Tibial artery (tissue), 4 donors: ENCODE measurements at places on chromosomes 5 and 9.

DNA sequence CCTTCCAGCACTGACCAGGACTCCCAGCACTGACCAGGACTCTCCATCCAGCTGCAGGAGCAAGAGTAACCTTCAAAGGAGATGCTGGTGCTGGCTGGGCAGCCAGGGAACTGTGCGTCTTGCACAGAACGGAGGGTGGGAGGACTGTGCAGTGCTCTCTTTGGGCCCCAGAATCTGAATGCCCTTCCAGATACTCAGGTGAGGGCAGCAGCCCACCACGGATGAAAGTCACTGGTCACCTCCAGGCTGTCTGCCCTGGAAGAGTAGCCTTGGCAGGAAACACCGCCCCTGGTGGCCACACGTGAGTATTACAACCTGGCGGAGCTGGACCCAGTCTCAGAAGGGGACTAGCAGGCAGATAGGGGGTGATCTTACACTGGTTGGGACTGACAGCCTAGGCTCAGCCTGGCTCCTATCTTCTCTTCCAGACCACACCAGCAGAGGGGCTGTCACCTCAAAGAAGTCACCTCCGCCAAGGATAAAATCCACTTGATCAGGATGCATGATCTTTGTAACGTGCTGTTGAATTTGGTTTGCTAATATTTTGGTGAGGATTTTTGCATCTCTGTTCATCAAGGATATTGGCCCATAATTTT, 4.8 kb upstream of the SARDH start:
- DNase-seq: peak; percentile 64

GRCh38 chr5:36751886-36752285, 124.7 kb upstream of the NIPBL start:
- no peak for DNase-seq

GRCh38 chr5:96868603-96869371, 7.5 kb upstream of the ERAP2 start:
- no peak for DNase-seq

GRCh38 chr5:112921026-112921832, 798 bp downstream of the REEP5 start:
- peak; percentile 59 for DNase-seq

DNA sequence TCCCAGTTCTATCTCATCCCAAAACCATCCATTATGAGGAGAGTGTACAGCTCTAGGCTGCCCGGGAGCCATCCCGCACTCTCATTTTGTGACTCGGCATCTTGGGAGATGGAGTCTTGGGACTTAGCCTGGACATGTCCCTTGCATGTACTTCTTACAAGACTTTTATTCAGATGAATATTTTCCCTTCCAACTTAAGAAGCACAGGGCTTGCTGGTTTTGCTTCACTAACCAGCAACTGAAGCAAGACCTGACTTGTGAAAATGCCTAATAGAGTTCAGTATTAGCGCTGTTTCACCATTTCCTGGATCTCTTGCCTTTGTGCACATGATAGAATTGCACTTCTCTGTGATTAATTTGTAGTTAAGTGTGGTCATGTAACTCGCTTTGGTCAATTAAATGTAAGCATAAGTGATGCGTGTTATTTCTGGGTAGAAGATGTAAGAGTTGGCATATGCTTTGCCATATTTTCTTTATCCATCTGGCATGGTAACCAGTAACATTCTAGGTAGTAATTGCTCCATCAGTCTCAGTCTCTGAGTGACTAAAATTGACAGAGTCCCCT, 55.8 kb downstream of the PDCD1LG2 start:
- no peak for DNase-seq

GRCh38 chr9:137006116-137007003, 10.0 kb upstream of the CLIC3 start:
- DNase-seq: no peak

DNA sequence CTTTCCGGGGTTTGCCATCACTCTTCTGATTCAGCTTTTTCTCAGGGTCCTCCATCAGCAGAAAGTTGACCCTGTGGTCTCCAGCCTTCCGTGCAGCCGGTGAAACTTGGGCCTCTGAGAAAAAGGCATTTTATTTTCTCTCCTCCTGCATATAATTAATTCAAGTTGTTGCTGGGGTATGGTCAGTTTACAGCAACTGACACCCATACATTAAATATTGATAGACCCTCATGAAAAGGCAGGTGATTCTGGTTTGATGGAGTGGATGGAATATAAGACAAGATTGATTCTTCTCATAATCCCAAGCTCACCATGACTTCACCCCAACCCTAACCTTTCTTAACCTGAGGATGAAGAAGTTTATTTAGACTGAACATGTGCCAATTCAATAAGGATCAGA, at the start of gene GRXCR2:
GRXCR2 (minus strand) TSS at position 101 of the 400 bp plus-strand sequence; CDS start at position 55, 46 bp downstream.
- DNase-seq: no peak

GRCh38 chr5:125411071-125411743, 664.8 kb upstream of the ZNF608 start:
- DNase-seq: no peak

DNA sequence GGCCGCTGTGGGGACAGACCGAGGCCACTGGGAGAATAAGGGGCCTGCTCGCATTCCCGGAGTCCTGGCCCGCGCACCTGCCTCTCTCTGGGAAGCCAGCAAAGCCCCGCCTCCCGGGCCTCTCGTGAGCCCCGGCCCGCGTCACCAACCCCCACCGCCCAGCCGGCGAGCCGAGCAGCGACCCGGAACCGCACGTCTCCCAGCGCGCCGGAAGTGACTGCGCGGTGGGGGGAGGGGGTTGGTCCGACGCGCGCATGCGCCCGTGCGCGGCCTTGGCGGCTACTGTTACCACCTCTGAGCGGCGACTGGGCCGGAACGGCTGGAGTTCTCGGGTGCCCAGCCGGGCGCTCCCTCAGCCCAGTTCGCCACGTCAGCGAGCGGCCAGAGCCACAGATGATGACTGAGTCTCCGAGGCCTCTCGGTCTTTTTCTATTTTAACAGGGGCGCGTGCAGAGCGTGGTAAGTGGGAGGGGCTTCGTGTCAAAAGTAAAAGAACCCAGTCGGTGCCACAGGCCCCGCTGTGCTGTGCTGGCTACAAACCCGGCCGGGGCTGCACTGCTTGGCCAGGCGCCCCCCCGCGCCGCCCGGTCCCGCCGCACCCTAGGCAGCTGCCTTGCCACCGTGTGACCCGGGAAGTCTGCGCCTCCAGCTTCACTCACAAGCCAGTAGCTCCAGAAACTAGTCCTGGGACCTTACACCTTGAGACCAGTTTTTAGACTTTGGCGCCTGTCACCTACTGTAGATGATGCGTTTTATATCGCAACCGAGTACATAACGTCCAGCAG, at the start of gene GOLGA1:
GOLGA1 (minus strand) TSS at position 190 of the 785 bp plus-strand sequence. CDS start 2,372 bp downstream, outside the sequence.
- DNase-seq: peak; percentile 93

GRCh38 chr5:157835041-157835440, 23.9 kb downstream of the CLINT1 start:
- no peak for DNase-seq

DNA sequence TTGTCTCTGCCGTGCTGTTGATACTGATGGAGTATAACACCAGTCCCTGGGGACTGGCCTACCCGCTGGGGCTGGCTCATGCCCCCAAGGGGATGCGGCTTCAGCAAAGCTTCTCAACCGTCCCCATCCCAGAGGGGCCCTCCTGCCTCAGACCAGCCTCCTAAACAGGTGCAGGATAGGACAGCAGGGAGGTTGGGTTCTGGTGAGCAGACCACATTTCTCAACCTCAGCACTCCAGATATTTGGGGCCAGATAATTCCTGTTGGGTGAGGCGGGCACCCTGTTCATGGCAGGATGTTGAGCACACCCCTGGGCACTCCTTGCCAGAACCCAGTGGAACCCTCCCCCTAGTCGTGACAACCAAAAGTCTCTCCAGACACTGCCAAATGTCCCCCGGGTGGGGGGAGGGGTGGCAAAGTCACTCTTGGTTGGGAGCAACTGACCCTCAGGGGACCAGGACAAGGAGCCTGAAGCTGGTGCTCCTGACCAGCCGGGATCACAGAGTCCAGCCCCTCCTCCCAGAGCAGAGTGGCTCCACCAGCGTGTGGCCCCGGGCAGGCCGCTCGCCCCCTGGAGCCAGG, 107.8 kb downstream of the ZNF354C start:
- DNase-seq: no peak

- DNase-seq: no peak
Measured at GRCh38 chr5:151477101-151477500, 29.7 kb downstream of the SLC36A1 start.

DNA sequence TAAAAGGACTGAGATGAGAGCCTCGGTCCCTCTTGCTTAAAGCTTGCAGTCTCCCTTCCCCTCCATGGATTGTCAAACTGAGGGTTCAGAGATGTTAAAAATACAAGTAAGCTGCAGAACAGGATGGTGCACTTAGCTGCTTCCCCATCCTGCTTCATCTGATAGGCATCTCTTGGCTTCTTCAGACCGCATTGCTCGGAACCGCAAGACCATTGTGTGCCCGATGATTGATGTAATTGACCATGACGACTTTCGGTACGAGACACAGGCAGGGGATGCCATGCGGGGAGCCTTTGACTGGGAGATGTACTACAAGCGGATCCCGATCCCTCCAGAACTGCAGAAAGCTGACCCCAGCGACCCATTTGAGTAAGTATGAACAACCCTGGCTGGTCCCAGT, 65.5 kb upstream of the SAP30L start:
- DNase-seq: no peak

DNA sequence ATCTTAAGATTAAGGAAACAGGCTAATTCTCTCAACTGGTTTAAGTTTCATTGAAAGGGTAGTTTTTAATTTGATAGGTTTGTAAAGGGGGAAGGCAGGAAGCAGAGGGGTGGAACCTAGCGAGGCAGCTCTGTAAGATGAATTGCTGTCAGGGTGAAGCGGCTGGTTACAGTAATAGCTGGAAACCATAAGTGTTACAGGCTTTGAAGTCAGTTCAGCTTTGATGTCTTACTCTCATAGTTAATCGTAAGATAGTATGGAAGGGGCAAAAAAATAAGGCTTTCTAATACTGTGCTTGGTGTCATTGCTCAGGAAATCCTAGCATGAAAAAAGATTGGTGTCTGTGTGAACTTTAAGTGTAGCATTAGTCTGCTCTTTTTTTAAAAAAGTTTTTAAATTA, 20.3 kb downstream of the POU5F2 start:
- no peak for DNase-seq

DNA sequence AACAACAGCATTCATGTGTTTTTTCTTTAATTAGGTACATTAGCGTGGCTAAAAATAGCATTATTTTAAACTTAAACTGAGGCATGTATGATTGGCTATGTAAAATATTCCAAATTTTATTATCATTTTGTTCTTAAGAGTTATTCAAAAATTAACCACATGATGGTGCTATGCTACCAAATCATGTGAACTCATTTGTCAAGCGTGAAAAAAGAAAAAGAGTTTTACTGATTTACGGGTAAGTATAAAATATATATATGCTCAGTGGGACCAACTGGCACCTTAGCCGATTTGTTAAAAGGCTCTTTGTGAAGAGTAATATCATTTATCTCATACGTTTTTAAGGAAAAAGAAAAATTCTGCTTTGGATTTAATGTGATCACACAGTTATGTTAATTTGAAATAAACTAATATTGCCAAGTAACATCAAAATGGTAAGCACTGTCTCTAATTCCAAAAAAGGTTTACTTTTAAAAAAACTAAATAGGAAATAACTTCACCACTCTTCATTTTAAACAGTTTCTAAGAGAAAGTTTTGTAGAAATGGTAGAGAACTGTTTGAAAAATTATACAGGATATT, 1042.3 kb downstream of the CDH12 start:
- no peak for DNase-seq

DNA sequence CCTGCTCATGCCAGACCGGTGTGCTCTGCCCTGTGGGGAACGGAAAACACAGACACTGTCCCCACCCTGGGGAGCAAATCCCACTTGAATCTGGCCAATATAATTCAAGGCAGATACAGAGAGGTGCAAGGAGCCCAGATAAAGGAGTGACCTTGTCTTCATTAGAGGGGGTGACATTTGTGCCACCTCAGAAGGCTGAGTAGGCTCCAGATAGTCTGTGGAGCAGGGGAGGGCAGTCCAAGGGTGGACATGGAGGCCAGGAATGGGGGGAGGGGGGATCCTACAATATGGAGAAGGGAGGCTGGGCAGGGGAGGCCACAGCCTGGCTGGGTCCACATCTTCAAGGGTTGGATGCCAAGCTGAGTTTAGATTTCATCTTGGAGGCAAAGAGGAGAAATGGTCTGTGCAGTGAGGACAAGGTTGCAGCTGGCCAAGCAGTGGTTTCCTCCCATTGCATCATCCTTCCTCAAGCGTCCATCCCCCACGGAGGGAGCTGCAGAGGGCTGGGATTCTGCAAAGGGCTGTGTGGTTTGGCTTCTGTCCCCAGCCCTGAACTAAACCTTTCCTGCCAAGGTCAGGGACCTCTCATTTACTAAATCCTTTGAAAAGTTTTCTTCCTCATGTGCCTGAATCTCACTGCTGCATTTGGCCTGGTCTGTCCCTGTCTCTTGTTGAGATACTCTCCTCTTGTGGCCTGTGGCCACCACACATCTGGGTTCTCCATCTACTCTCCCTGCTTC, 60.1 kb downstream of the GALNT12 start:
- peak; percentile 84 for DNase-seq
